ENCODE measurements at places on chromosomes 6 and 20.

DNA sequence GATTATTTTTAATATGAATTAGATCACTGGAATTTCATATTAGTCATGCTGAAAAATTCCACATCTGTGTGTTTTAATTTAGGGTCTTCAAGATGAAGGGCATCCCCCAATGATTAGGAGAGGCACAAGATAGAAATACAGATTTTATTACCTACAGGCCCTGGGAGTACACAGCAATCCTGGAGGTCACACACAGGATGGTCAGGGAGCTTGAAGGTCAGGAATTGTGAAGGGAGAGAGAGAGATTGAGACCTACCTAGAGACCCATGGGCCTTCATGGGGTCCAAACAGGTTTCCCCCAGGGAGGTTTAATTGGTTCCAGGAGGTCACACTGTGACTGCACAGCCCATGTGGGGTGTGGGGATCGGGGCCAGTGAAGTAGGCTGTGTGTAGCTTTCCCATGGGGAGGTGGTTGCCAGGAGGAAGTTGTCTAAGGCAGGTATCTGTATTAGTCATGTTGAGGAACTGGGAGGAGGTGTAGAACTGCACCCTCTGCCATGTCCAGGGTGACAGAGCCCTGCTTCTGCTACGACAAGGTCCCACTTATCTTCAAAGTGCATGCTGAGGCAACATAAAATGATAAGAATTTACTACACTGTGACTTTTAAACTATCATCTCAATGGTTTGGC is 18.3 kb downstream of the SNX9 start:
- DNase-seq, result no peak

- DNase-seq, result no peak
Measured at GRCh38 chr6:21634582-21634981, 41.0 kb downstream of the SOX4 start.

DNA sequence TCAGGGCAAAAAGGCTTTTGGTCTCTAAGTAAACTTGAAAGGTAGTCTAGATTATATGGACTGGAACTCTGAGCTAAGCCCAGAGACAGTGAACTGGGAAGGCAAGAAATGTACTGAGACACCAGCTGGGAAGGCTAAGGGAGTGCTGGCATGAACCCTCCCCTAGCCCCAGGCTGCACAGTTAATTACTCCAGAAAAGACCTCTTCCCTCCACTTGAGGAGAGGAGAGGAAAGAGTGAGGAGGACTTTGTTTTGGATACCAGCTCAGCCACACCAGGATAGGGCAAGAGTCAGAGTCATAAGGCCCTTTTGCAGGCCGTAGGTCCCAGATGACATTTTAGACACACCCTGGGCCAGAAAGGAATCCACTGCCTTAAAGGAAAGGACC is 84.1 kb upstream of the GJE1 start:
- DNase-seq, result no peak

- DNase-seq, result no peak
Measured at GRCh38 chr20:41232973-41233926, 84.3 kb downstream of the ZHX3 start.

DNA sequence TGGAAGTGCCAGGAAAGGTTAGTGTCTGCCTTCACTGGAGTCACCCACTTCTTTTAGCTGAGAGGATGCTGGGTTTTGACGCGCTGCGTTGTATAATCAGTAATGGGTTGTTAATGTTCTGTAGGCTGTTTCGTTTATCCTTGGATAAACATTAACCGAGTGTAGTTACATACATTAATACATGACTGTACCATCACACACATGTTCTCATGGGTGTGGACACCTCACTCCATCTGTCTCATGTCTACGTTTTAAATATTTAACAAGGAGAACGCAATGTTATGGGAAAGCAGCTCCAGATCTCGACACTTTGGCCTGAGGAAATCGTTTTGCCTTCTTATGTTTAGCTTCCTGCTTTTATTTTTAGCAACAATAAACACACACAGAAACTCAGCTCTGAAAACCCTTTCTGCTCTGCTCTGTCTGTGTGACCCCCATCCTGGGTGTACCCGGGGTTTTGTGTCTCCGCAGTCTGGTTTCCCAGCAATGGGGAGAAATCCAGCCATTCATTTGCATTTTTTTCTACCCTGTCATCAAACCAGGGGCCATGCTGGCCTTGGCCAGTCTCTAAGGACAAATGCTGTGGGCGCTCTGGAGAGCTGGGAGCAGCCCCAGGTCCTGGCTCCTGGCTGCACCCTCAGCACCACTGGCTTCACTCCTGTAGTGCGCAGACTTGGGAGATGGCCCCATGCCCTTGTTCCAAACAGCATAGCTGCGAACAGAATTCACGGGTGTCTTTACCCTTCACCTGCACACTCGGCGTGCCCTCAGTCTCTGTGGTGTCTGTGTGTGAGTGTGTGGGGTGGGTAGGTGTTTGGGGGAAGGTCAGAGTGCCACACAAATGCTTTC is 110.8 kb downstream of the ERMARD start:
- no peak for DNase-seq

- DNase-seq, result no peak
Measured at GRCh38 chr20:59580146-59580946, 24.0 kb upstream of the PHACTR3 start.

- DNase-seq, result no peak
Measured at GRCh38 chr6:81718126-81718525, 34.4 kb downstream of the TENT5A start.

Data from smooth muscle cell of the brain vasculature (primary cell).